GM12878 (cell line): ENCODE measurements at places on chromosomes 5 and 9. TPM values are rescaled to one million over a fixed set of nuclear protein-coding genes. Genes with fewer than 3 reads are reported as not detected.

DNA sequence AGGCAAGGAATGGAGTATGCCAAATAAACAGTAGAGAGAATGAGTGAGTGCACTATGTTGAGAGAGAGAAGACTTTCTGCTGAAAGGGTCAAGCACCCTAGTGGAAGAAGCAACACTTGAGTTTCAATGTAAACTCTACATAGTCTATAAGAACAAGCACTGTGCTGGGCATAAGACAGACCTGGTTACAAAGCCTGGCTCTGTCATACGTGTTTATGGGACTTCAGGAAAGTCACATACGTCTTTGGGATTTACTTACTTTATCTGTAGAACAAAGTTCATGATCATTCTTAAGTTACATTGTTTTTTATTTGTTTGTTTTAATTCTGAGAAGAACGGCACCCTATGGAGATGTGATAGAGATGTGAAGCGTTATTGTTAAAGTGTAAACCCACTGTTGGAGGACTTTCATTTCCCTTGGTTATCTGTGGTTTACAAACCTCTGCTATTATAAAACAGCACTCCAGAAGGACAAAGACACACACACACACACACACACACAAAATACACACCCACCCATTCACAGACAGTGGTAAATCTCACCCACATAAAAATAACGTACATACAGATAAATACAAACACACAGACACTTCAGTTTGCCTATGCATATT is 70.7 kb upstream of the TRIM32 start:
- no peak for DNase-seq

DNA sequence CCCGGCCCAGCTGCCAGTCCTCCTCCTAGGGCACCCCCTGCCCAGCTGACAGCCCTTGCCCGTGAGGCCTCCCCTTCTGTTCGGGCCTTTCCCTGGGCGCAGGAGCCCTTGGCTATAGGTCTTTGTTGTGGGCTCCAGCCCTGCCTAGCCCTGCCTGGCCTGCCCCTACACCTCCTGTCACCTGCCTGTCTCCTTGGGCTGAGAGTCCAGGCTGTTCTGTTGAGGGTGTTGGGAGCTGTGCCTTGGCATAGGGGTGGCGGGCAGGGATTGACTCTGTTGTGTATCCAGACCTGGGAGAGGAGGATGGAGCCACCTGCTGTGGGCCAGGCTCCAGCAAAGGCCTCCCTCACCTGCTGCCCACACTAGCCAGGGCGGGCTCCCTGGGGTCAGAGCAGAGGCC is 11.6 kb downstream of the FCN2 start:
- no peak for DNase-seq

DNA sequence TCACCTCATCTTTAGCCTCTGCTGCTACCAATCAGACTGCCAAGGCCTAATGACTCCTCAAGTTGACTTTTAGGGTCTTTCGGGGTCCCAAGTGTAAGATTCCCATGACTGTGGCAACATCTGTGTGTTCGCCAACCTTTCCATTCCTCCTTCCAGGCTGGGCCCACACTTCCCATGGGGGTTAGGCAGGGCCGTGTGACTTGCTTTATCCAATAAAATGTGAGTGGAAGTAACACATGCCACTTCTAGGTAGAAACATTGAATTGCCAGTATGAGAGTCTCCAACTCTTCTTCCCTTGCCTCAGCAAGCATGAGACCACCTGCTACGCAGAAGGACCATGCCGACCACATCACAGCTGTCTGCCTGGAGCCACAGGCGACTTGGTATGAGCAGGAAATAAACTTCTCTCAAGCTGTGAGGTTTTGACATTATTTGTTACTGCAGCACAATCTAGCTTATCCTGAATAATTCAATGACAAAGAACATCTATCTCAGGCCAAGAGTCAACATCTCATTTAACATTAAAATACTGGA is 190.4 kb upstream of the IER5L start:
- no peak for DNase-seq

DNA sequence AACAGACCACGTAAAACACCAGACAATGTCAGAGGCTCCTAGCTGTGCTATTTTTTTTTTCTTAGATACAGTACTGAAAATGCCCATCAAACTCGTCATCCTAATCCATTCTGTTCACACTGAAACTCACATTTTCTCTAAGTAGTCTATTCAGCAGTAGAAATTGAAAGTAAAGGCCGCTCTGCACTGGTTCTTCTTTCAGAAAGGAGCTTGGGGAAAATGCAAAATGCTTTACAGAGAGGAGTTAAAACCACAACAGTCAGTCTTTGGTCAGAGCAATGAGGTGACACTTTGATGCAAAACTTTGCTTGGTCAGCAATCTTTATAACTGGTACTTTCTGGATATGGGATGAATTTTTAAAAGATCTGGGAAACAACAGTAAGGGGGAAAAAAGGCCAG is 43.8 kb upstream of the SUSD1 start:
- DNase-seq = peak; percentile 85

GRCh38 chr5:179223961-179224360 is 121.3 kb downstream of the ADAMTS2 start:
- no peak for DNase-seq

- no peak for DNase-seq
Measured at GRCh38 chr5:35149041-35149440, 81.2 kb downstream of the PRLR start.

GRCh38 chr9:81113453-81114124 is 575.8 kb downstream of the TLE1 start:
- no peak for DNase-seq

- DNase-seq = no peak
Measured at GRCh38 chr9:126531591-126531990, 82.1 kb upstream of the LMX1B start.

Gene ADRA1B
- total RNA-seq = not detected in 2 replicates

Gene IL12B
- 0.29 and 0.31 TPM in 2 replicates for total RNA-seq
